Renal pelvis (tissue), 12 donors: ENCODE measurements at places on chromosomes 4 and X. TPM values are rescaled to one million over a fixed set of nuclear protein-coding genes. Genes with fewer than 3 reads are reported as not detected.

DNA sequence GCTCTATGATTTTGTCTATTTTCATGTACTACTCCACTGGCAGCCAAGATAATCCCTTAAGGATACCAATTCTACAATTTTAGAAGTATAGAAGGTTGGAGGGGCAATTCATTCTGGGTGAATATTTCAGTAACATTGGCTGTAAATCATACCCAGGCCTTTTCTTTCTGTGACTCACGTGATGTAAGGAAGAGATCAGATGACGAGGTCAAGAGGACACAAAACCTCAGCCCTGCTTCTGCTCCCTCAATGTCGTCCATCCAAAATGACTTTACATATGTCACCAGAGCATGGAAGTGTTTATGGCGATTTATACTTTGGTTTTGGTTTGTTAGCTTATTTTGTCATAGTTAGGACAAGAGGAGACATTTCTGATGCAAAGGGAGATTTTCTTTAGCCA is 70.7 kb upstream of the SLC4A4 start:
- DNase-seq: no peak

DNA sequence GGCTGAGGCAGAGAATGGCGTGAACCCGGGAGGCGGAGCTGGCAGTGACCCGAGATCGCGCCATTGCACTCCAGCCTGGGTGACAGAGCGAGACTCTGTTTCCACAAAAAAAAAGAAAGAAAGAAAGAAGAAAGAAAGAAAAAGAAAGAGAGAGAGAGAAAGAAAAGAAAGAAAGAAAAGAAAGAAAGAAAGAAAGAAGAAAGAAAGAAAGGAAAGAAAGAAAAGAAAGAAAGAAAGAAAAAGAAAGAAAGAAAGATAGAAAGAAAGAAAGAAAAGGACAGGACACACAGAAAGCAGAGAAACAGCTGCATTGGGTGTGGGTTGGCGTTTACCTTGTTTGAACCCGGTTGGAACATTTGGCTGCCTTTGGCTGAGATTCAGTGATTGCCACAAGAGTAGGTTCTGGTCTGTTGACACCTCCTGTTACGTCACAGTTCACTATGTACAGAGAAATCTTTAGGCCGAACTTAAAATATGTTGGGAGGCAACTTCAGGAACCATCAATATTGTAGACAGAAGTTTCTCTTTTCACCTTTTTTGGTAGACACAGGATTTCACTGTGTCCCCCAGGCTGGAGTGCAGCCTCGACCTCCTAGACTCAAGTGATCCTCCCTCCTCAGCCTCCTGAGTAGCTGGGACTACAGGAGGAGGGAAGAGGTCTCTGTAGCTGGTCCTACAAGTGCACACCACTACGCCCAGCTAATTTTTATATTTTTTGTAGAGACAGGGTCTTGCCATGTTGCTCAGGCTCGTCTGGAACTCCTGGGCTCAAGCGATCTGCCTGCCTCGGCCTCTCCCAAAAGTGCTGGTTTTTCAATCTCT is 16.3 kb upstream of the PLCXD1 start:
- DNase-seq: no peak

DNA sequence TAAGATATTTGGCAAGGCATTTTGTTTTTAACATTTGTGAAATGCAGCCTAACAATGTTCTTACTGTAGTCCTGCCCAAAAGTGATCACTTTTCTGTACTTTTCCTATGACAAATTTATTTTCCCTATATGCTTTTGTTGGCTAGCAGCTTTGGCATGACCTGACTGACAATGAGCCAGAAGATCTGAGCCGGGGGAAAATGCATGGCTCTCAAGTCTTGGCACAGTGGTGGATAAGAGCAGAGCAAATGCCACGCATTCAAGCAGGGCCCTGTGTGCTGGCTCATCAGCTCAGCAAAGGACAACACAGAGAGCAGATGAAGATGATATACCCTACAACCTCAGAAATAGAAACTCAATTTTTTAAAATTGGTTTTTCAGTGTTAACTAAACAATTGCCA is 187.3 kb downstream of the ANAPC10 start:
- no peak for DNase-seq

DNA sequence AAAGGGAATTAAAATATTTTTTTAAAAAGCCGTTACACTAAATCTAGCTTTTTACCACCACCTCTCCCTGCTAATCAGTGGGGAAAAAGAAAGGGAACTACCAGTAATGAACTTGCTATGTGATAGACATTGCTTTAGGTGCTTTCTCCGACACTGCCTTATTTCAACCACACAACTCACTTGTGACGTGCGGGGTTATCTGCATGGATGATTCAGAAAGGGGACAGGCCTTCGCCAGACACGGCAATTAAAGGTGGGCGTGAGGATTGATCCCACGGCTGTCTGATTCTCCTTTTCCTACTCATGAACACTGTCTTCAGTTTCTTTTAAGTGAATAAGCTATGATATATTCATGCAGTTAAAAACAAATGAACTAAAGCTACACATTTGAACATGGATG is 882 bp upstream of the CXCR3 start:
- DNase-seq: no peak

DNA sequence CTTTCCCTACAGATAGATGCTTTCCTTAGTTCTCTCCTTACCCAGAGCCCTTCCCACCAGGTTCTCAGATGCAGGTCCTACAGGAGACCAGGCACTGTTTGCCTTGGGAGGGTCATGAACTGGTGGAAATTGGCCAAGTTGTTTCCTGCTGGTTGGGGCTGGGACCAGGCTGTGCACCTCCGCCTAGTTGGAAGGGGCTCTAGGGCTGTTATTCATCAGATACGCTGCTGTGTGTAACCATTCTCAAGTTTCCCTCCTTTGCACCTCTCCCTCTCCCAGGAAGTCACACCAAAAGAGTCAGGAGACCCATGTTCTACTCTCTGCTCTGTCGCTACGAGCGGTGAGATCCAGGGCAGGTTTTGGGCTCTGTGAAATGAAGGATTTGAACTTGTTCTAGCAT is 11.9 kb upstream of the VSIG1 start:
- DNase-seq: no peak

DNA sequence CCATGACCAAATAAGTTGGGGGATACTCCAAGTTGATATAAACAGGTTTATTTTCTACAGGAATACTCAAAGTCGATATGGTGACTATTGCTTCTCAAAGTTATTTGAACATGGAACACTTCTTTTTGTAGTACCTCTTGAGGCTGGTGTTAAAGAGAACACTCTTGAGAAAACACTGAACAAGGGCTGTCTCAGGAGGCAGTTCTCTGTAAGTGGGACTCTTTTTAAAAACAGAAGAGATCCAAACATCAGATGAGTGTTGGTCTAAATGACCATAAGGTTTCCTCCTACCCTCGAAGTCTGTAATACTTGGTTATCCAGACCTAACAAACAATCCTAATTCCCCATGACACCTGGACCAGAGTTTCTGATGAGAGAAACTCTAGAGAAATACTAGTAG is 223.2 kb upstream of the TEX13C start:
- DNase-seq: no peak

DNA sequence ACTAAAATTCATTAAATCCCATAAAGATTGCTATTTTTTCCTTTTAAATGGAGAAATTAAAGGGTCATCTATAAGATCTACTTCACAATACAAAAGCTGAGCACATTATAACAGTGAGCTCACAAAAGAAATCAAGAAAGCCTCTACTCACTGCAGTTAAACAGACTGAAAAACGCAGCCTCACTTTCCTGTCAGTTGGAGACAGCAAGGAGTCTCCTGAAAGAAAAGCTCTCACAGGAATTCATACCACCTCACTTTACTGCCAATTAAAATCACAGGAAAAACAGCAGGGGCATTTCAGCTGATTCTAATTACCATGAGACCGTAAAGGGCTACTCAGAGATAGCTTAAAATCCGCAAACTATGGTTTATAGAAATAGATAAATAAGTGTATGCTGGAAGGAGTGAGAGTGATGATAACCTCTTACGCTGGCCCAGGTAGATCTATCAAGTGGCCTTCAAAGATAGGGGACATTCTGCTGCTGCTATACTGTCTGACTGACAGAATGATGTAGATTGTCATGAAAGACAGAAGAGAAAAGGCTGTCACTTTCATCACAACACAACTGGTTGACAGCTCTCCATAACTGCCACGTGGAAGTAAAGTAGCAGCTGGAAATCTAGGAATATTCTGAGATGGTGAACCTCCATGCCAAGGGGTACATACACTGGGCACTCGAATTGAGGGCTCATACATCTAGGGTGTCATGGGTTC is 1333.7 kb upstream of the DIAPH2 start:
- no peak for DNase-seq

DNA sequence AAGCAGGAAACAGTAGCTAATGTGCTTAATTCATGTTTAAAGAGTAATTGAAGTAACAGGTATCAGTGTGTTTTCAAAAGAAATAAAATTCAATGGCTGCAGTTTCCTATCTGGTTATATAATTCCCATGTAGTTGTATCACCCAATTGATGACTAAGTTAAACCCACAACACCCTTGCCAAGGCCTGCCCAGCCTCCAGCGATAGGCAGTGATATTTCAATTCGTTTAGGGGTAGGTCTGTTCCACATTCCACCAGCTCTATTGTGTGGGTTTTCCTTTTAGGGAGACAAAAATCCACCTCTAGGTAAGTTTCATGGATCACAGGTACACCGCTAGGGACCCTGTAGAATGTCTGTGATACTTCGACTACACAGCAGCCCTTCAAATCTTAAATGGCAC is 24.7 kb upstream of the MXRA5 start:
- no peak for DNase-seq

DNA sequence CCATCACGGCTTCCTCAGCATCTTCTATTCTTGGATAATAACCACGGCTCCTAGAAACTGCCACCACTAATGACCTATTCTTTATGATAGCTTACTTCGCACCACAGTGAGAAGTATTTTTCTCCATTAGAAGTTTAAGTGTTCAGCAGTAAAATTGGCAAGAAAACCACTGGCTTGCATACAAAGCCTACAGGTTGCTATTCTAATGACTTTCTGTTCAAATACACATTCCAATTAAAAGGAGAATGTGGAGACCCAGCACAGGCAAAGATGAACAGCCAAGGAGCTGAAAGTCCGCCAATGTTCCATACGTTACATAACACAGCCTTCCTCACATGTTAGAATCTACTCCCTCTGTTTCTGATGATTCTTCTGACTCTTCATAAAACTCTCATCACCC is 875.0 kb upstream of the PRKX start:
- no peak for DNase-seq

DNA sequence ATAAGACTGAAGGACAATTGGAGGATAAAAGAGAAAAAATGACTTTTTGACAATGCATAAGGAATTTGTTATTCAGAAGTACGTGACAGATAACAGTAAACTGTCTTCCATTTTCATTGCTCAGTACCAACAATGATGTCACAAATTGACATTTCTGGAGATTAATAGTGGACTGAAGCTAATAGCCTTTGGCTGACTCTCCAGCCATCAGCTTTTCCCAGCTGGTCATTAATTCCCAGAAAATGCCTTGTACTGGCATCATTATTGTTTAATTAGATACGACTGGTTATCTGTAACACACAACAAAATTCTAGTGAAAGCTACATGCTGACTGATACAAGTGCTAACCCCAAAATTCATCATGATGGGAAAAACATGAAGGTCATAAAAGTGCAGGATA is 147.9 kb upstream of the FGF13 start:
- no peak for DNase-seq

DNA sequence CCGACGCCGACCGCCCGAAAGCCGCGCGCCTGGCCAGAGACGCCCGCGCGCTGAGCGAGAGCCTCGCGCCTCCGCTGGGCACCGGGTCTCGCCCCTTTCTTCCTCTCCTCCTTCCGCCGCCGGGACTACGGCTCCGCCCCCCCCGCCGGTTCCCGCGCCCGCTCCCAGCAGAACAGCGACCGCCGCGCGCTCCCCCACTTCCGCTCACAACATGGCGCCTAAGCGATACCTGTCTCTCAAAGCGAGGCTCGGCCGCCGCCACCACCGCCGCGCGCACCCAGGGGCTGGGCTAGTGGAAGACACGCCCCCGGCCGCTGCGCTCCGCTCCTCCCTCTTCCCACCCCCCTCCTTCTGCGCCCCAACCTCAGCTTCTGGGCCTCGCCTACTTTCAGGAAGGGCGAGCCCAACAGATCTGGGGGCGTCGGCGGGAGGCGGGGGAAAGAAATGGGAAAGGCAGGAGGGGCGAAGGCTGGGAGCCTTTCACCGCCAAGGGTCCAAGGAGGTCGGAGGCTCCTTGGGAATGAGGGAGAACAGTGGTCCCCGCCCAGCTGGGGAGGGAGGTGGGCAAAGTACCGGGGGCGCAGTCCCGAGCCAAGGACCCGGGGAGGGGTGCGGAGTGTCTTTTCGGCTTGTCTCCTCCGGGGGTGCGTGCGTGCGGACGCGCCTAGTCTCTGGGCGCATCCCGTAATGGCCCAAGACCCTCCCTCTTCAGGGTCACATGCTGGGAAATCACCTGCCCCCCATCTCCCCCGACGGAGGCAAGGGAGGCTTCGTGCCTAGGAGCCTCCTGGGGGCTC is at the start of gene RPS6KA3:
TSS of gene RPS6KA3 (minus strand) at position 100 of the 797 bp plus-strand sequence. CDS start 277 bp downstream, outside the sequence.
- peak; percentile 78 for DNase-seq

- DNase-seq: no peak
These were observed 709 bp downstream of the GPAT3 start for GRCh38 chr4:83536362-83537272.

- DNase-seq: no peak
These were observed 6.4 kb downstream of the AMOT start for GRCh38 chrX:112834031-112834845.

GRCh38 chrX:130937101-130937500 is 34.1 kb upstream of the ENOX2 start:
- no peak for DNase-seq

GRCh38 chr4:54728368-54728767 is 70.6 kb downstream of the KIT start:
- DNase-seq: no peak

DNA sequence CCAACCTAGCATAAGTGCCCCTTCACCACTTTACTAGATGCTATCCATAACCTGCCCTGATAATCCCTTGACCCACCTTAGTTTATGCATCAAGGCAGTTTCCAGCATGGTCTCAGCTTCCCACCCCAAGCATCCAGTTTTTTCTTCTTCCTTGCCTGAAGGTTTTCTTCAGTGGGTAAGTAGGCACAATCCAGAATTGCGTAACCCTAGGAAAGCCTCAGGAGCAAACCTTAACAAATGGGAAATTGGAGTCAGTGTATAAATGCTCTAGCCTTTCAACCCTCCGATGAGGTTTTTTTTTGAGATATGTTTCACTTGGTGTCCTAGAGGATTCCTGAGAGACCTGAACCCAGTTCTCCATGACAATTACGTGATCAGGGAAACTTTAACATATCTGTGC is 614.0 kb upstream of the BOD1L1 start:
- no peak for DNase-seq

GRCh38 chrX:118254611-118255010 is 91.3 kb upstream of the WDR44 start:
- peak; percentile 43 for DNase-seq

- DNase-seq: no peak
These were observed 134.3 kb downstream of the GUCY2F start for GRCh38 chrX:109347632-109348031.

GRCh38 chr4:23590431-23590830 is 299.4 kb downstream of the PPARGC1A start:
- DNase-seq: no peak

GRCh38 chr4:183797445-183798300 is 107.4 kb upstream of the STOX2 start:
- no peak for DNase-seq

LDB2 gene
- polyA plus RNA-seq: 79.8 TPM

MAP3K15 gene
- polyA plus RNA-seq: 5.1 TPM

PPP1R2C gene
- polyA plus RNA-seq: not detected

PAGE2B gene
- not detected for polyA plus RNA-seq

RADX gene
- polyA plus RNA-seq: 5.5 TPM

NAT8L gene
- polyA plus RNA-seq: 7.9 TPM

SOD3 gene
- polyA plus RNA-seq: 16.1 TPM

PPM1K gene
- 24.8 TPM for polyA plus RNA-seq

DCUN1D4 gene
- polyA plus RNA-seq: 60.2 TPM

TTC29 gene
- polyA plus RNA-seq: 2.0 TPM

EDNRA gene
- 77.5 TPM for polyA plus RNA-seq

ADRA2C gene
- 14.2 TPM for polyA plus RNA-seq
